ENCODE measurements at places on chromosomes 11 and 22. TPM values are rescaled to one million over a fixed set of nuclear protein-coding genes. Genes with fewer than 3 reads are reported as not detected.
A peak's percentile ranks its signal among the peaks of the same experiment; 100 is the strongest.

DNA sequence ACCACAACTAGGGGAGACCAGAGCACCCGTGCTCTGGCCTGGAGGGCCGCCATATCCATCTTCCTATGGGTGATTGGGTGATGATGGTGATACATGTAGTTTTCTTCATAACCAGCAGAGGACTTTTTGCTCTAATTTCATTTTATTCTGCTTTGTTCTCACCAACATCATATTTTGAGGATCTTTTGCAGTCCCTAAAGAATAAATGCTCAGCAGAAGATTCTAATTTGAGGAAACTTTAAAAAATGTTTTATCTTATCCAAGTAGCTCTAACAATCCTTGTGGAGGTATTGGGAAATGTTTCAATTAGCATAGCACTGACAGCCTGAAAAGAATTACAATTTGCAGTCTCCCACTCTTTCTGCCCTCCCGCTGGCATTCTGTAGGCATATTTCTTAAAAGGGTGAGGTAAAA is 544.0 kb downstream of the NTM start:
- no peak for DNase-seq

- no peak for DNase-seq
Measured at GRCh38 chr22:21628386-21629254, 1.2 kb downstream of the YDJC start.

DNA sequence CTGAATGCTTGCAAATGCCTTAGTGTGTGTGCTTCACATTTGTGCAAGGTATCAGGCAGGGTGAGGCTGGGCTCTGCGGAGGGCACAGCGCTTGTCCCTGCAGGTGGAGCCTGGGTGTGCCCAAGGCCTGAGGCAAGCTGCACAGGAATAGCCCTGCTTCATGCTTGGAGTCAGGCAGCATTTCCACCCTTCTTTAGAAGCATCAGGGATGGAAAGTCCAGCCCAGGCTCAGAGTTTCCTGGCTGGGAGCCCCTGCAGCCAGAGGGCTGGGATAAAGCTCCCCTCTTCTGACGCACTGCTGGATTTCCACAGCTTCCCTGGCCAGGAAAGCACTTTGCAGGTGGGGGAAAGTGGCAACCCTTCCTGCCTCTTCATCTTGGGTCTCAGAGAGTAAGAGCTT is 63.4 kb downstream of the GALNT18 start:
- DNase-seq, result no peak

DNA sequence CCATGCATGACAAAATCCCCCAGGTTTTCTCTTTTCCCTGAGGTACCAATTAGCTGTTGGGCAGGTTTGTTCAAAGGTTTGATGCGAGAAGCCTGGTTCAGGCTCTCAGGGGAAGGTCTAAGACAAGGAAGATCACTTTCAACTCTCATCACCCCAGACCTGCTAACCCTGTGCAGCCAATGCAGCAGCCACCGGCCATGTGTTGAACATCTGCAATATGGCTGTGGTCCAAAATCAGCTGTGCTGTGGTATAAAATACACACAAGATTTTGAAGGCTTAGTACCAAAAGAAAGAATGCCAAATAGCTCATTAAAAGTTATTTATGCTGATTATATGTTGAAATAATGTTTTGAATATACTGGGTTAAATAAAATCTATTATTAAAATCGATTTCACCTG is 58.5 kb downstream of the SMCO4 start:
- DNase-seq, result no peak

DNA sequence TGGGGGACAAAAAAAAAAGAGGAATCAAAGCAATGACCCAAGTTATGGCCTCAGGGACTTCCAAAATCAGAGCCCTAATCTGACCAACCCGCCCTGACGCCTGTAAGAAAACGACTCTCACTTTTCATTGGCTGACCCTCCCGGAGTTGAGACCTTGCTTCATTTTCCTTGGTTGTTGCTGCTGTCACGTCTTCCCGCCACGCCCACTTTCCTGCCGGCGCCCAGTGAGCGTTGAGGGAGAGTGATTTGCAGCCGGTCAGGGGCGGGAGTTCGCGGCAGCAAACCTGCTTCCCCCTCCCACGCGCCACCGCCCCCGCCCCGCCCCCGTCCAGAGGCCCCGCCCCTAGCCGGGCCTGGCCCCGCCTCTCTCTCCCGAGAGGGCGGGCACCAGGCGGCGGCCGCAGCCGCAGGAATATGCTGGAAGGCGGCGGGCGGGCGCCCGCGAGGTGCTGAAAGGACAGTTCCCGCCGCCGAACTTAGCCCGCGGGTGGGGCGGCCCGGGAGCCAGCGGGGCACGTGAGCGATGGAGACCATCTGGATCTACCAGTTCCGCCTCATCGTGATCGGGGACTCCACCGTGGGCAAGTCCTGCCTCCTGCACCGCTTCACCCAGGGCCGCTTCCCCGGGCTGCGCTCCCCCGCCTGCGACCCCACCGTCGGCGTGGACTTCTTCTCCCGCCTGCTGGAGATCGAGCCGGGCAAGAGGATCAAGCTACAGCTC is at the start of gene RAB39A:
TSS of gene RAB39A (plus strand) at position 403 of the 721 bp plus-strand sequence. CDS start at position 524, 121 bp downstream.
- DNase-seq, result peak; percentile 87

DNA sequence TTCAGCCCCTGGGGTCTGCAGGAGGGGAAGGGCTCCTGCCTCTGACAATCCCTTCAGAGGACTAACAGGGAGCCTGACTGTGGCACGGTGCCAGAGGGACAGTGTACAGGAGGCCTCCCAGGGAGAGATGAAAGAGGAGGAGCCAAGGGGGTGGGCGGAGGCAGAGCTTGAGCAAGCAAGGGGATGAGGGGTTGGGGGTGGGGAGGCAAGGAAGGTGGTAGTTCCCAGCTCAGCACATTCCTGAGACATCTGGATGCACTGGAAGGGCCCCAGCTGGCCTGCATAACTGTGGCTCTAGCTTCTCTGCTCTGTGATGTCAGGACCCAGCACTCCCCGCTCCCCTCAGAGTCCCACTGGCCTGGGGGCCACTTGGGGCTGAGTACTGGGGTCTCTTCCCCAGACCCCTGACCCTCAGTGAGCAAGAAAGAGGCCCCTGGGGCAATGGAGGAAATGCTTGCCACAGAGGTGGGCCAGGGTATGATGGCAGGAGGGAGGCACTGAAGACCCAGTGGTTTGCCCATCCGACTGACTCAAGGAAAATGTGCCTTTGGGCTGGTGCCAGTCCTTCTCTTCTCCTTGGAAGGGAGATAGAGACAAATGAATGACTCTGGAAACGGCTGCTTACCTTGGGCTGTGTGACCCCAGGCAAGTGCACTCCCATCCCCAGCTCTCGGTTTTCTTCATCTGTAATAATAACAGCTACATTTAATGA is 13.3 kb downstream of the CREB3L1 start:
- peak; percentile 88 for DNase-seq

DNA sequence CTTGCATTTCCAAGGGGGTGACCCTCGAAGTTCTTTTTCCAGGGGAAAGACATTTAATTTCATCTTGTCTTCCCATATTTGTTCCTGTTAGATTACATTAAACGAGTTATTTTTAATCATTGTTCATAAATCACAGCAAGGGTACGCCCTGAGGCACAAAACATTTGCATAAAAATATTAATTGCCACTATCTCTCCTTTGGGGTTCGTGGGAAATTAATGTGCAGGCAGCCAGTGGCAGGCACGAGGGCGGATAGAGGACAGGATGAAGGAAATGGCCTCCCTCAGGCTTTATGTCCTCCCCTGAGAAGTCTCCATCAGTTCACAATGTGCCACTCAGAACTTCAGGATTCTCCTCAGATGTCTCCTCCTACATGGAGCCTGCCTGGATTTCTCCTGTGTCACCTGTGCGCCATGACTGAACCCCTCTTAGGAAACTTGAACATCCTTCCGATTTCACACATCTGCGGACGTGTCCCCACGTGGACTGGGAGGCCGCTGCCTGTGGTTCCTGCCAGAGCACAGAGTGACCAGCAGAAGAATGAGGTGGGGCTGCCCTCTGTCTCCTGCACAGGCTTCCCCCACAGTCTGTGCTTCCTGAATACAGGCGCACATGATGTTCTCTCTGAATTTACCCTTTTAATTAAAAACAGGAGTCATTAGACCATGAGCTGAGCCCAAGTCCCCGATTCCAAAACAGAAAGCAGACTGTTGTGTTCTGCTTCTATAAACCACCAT is 1085.9 kb downstream of the TBC1D22A start:
- DNase-seq, result no peak

GRCh38 chr11:97683733-97684132 is 1293.9 kb downstream of the JRKL start:
- no peak for DNase-seq

DNA sequence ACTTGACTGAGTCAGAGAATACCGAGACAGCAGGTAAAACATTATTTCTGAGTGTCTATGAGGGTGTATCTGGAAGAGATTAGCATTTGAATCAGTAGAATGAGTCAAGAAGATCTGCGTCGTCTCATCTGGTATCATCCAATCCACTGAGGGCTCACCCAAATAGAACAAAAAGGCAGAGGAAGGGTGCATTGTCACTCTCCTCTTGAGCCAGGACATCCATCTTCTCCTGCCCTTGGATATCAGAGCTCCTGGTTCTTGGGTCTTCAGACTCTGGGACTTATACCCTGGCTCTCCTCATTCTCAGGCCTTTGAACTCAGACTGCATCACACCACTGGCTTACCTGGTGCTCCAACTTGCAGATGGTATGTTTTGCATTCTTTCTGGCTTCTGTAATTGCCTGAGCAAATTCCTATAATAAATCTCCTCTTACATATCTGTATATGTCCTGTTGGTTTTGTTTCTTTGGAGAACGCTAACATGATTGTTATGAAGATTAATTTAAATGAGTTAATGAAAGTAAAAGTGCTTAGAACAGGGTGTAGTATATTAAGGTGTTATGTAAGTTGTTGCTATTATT is 49.3 kb downstream of the ME3 start:
- no peak for DNase-seq

- no peak for DNase-seq
Measured at GRCh38 chr11:45078236-45079074, 68.0 kb upstream of the PRDM11 start.

DNA sequence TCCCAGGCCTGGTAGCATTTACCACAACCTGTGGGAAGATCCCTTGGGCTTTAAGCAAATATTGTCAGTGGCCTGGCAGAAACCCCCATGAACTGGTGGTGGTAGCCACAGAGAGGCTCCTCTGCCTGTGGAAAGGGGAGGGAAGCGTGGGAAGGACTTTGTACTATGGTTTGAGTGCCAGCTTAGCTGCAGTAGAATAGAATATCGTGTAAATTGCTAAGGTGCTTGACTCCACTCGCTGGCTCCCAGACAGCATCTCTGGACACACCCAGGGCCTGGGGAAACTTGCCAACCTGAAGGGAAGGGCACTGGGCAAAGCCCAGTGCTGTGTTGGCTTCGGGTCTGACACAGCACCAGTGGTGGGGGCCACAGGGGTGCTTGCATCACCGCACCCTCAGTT is 52.6 kb downstream of the XRRA1 start:
- no peak for DNase-seq

- no peak for DNase-seq
Measured at GRCh38 chr22:22235558-22235957, 9.0 kb upstream of the VPREB1 start.

DNA sequence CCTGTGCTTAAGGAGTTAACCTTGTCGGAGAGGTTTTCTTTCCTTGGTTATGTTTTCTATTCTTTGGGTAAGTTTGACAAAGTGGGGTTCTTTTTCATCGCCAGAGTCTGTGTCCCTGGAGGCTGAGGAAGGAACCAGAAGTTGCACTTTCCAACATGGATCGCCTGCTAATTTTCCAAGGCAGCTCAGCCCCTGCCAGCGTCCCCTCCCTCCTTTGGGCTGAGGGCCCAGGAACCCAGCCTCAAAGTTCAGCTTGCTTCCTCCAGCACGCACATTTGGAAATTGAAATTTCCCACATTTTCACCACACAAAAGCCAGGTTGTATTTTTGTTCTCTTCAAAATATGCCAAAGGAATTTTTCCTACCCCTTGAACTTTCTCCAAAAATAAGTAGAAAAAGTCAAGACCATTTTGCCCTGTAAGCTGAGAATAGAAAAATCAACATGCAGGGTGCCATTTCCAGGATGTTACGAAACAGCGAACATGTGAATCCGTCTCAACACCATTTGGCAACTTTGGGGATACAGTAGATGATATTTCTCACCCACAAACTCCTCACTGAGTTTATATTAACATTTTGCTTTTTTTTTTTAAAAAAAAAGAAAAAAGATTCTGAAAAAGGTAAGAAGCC is 343.5 kb downstream of the TENM4 start:
- DNase-seq, result peak; percentile 58

GRCh38 chr11:108733479-108734116 is 68.7 kb downstream of the DDX10 start:
- no peak for DNase-seq

- DNase-seq, result no peak
Measured at GRCh38 chr22:31193092-31193491, 19.0 kb upstream of the LIMK2 start.

- no peak for DNase-seq
Measured at GRCh38 chr22:26394777-26395176, 34.3 kb upstream of the ASPHD2 start.

- DNase-seq, result no peak
Measured at GRCh38 chr11:115324581-115325432, 179.4 kb downstream of the CADM1 start.

DNA sequence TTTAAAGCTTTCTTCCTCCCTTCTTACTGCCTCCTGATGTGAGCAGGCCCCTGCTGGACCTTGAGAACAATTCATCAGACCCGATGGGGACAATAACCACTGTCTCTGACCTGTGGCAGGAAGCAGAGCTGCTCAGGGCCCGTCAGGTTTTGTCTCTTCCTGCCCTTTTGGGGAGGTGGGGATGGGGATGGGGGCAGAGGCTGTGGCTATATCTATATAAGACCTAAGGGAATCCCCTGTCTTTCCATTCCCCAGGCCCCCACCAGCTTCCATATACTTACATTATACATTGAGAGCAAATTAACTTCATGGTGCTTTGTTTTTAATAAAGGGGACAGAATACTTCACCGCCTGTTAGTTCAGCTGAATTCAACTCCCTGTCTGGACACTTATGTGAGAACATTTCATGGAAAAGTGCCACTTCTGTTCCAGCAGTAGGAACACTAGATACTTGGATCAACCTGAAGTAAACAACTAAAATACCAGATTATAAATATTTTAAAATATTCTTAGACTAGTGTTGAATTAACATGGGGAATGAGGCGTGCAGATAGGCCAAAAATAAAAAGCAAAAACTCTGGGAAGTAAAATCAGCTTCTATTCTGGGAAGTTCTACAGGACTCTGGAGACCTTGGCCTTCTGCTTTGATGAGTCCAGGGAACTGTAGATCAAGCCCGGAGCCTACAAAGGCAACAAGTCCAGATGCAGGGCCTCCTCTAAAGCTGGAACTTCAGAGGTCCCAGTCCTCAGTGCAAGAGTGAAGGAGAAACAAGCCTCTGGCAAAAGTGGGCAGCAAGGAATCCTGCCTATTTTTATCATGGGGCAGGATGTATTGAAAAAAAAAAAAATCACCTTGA is 11.1 kb downstream of the ZP1 start:
- DNase-seq, result no peak

The LDHAL6A gene
- not detected for total RNA-seq

The INPP5J gene
- total RNA-seq, result 2.4 TPM

The KRTAP5-10 gene
- not detected for total RNA-seq

All from aorta (tissue), 5 donors.